ENCODE measurements at places on chromosomes 1 and 21. TPM values are rescaled to one million over a fixed set of nuclear protein-coding genes. Genes with fewer than 3 reads are reported as not detected.

Gene FCRL6
- total RNA-seq: not detected

Gene PTPRC
- 0.29 TPM for total RNA-seq

Gene SCCPDH
- total RNA-seq: 40.1 TPM

Gene KIAA0040
- total RNA-seq: 9.7 TPM

Gene KRTAP11-1
- not detected for total RNA-seq

Gene CLDN17
- not detected for total RNA-seq

Gene SLC16A4
- 25.4 TPM for total RNA-seq

Gene LEFTY2
- not detected for total RNA-seq

Gene SAMSN1
- 0.14 TPM for total RNA-seq

Gene RIMKLA
- total RNA-seq: 0.29 TPM

Gene KPRP
- total RNA-seq: not detected

Gene LAMC2
- 1,184 TPM for total RNA-seq

Gene ANKRD34A
- total RNA-seq: not detected

Gene KRTAP10-4
- not detected for total RNA-seq

Gene SPRR3
- total RNA-seq: not detected

Gene USH2A
- total RNA-seq: not detected

Gene MYOM3
- total RNA-seq: 7.9 TPM

Gene RCAN1
- 70.6 TPM for total RNA-seq

Gene TRABD2B
- 0.92 TPM for total RNA-seq

Gene GRHL3
- total RNA-seq: 12.5 TPM

Gene EXO1
- 4.4 TPM for total RNA-seq

Gene RPRD2
- 12.4 TPM for total RNA-seq

Gene SEC16B
- 0.96 TPM for total RNA-seq

Gene CHIA
- not detected for total RNA-seq

Gene SMIM1
- not detected for total RNA-seq

All from kidney epithelial cell (primary cell).